A549 treated with DMSO at 1 μM for 4 hours (cell line): ENCODE measurements at places on chromosomes 5 and 9. TPM values are rescaled to one million over a fixed set of nuclear protein-coding genes. Genes with fewer than 3 reads are reported as not detected.

The ARSI gene
- 41.1 to 52.9 TPM (median 45.5 TPM) in 5 replicates for total RNA-seq

The TNFAIP8 gene
- 25.4 to 38.8 TPM (median 34.9 TPM) in 5 replicates for total RNA-seq

The CDH9 gene
- not detected in 5 replicates for total RNA-seq

The INSL6 gene
- total RNA-seq, result not detected in 5 replicates

The PRUNE2 gene
- 0.06 to 0.17 TPM in 2 of 5 replicates, not detected in the others for total RNA-seq

The PCDHGA1 gene
- 0.37 to 0.48 TPM (median 0.40 TPM) in 5 replicates for total RNA-seq

The SLCO6A1 gene
- not detected in 5 replicates for total RNA-seq

The C9orf153 gene
- 0.14 to 0.65 TPM (median 0.26 TPM) in 3 of 5 replicates, not detected in the others for total RNA-seq

The NDOR1 gene
- total RNA-seq, result 12.5 to 19.9 TPM (median 19.0 TPM) in 5 replicates

The TMED7 gene
- total RNA-seq, result 51.8 to 68.6 TPM (median 56.5 TPM) in 5 replicates
